ENCODE measurements at places on chromosomes 3 and 15.

DNA sequence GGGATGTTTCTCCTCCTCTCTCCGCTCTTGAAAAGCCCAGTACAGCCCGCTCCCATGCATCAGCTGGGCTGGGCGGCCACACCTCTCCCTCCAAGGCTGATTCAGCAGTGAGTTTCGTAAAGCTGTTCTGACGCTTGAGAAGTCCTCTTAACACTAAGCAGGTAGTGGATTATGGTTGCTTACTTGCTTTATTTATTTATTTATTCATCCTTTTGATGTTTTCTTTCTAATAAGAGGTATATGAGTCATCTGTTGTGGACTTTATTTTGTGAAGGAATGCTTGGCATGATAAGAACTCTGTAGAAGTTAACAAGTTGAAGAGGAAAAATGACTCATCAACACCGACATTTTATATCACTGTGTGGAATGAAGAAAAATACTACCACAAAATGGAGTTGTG is 285.0 kb downstream of the SQOR start:
- no peak for DNase-seq

GRCh38 chr3:50652709-50653108 is 22.0 kb upstream of the DOCK3 start:
- DNase-seq = peak; percentile 24

GRCh38 chr3:30011237-30011803 is 595.1 kb upstream of the TGFBR2 start:
- no peak for DNase-seq

- DNase-seq = no peak
Observed at GRCh38 chr15:98034731-98035130, 74.2 kb downstream of the ARRDC4 start.

DNA sequence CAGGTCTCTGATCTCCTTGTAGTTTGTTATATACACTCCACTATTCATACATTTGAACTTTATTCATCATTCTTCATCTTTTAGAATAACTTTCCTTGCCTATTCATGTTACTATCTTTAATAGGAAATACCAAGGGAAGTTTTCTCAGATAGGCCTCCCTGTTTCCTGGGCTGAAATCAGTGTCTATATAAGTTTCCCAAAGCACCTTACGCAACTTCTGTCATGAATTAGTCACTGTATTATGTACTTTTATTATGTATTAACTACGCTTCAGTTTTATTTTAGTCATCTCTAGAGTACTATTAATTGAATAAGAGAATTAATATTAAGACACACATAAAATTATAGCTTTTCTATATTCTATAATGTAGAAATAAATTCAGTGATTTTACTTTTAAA is 1481.5 kb downstream of the OTOL1 start:
- DNase-seq = no peak

- DNase-seq = no peak
Observed at GRCh38 chr15:80605591-80606150, 89.4 kb upstream of the ABHD17C start.

DNA sequence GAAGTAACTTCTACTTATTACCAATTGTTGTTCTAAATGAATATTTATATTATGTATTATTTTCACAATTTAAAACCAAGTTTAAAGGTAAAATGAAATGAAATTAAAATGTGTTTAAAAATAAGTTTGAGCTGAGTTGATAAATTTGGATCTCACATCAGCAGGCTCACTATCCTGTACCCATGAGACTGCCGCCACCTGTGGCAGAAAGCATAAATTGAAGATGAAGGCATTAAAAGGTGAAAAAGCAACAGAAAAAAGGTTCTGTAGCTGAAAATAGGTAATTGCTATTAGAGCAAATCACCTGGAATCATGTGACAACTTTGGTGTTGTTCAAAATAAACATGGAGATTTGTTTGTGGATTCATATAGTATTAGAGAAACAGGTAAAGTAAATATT is 133.0 kb upstream of the CADM2 start:
- no peak for DNase-seq

GRCh38 chr3:129087138-129087702 is 26.6 kb downstream of the GP9 start:
- DNase-seq = peak; percentile 63

GRCh38 chr15:66233487-66234415 is 19.8 kb downstream of the MEGF11 start:
- DNase-seq = no peak

DNA sequence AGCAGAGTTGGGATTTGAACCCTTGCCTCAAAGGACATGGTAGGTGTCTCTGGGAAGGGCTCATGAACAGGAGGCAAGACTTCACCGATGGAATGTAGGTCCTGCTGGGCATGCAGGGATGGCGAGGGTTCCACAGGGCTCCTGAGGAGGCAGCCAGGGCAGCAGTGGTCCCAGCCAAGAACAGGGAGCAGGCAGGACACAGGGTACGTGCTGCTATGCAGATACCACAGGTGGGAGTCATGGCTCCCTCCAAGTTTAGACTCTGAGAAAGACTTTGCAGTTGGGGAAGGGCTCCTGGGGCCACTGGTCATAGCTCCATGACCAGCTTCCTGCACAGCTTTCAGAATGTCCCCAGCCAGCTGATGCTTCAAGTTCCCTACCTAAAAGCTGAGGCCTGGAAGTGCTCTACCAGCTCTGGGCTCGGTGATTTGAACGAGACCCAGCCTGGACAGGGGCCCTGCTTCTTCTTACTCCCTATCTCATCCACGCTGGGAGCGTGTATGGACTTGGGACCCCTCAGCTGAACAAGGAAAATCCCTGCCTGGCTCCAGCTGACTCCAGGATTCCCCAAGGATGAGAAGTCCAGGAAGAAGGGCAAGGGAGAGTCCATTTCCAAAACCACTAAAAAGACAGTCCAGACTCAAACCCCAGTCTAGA is 747 bp downstream of the MYL3 start:
- no peak for DNase-seq

DNA sequence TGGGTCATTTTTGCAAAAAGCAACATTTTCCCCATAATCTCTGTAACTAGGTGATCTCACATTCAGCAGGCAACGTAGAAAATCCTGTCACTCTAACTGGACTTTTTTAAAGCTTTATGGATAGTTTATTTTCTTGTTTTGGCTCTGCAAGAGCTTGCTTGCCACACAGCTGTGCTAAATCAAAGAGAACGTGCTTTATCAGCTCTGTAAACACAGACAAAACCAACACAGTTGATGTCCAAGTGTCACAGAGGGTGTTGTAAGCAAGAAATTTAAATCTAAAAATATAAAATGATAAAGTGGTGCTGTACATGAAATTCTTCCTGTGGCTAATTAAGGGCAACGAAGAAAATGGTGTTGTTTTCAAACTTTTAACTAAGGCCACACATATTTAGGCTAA is 97.5 kb upstream of the STAC start:
- no peak for DNase-seq

- no peak for DNase-seq
Observed at GRCh38 chr3:129521611-129522010, 6.8 kb upstream of the RHO start.

GRCh38 chr3:13012221-13012691 is 61.0 kb downstream of the IQSEC1 start:
- no peak for DNase-seq

GRCh38 chr3:66297900-66298299 is 77.1 kb downstream of the SLC25A26 start:
- no peak for DNase-seq

GRCh38 chr3:52228751-52229291 is 3.4 kb upstream of the TLR9 start:
- no peak for DNase-seq

GRCh38 chr15:67080900-67081431 is 15.6 kb downstream of the SMAD3 start:
- DNase-seq = no peak

All from pancreas (tissue), 10 donors.